Stimulated activated CD8-positive, alpha-beta memory T cell treated with anti-CD3 and anti-CD28 coated beads, Interleukin-4, amount 100 ng/mL, for 4 hours (primary cell): ENCODE measurements at places on chromosomes 1 and 21.

- no peak for DNase-seq
Observed at GRCh38 chr1:54540582-54541295, 7.3 kb upstream of the ACOT11 start.

DNA sequence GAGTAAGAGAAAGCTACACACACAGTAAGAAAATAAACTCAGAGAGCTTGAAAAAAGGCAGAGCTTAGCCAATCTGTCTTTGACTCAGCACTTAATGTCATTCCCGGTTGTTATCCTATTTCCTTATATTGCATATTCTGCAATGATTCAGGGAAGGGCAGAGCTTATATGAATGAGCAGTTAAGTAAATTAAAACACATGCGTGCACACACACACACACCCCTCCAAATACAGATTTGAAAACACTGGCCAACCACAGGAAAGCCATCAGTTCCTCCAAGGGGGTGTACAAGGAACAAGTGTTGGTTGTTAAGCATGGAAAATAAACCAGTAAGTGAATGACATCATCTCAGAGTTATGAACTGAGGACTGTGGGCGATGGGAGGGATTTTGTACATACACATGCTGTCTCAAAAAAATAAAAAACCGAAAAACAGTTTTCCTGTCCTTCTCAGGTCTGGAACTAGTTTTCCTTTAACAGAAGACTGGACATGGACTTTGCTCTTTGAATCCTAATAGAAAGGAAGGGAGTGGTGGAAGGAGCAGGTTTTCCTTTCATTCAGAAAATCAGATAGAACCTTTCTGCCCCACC, 1.0 kb downstream of the IQGAP3 start:
- no peak for DNase-seq

- peak; percentile 69 for DNase-seq
Observed at GRCh38 chr1:1122078-1122811, 6.4 kb upstream of the C1orf159 start.

DNA sequence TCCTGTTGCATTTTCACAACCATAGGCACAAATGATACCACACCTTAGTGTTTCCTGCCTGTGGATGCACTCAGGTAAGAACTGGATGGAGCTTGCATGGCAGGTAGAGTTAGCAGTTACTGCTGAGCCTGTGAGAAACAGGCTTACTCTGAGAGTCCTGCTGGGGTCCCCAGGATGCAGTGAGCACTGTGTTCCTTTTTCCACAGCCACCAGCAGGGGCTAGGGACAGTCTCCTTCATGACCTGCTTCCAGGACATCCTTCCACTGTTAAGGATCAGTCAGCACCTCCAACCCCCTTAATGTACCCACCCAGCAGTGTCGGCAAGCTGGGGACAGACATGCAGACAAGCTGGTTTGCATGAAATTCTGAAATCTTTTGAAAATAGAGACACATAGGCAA, 16.3 kb downstream of the CAPN8 start:
- DNase-seq = no peak

DNA sequence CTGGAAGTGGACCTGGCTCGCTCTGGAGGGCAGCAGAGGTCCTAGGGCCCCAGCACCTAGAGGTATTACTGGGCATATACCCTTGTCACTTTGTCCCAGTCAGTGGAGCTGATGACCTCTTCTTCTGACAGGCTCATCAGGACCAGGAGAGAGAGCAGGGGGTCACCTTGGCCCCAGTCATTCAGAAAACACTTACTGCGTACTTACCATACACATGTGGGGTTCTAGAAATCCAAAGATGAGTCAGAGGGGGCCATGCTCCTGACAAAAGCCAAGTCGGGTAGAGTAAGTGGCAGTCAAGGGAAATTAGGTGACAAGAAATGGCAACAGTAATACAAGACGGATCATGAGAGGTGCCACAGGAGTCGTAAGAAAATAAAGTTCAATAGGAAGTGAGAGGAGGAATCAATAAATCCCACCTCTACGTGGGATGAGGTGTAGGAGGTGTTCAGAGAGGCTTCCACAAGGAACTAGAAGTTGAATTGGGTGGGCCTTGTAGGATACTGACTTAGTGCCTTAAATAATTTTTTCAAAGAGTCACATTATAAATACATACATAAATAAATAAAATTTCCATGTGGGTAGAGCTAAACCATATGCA, 6.8 kb downstream of the KCNC4 start:
- DNase-seq = no peak

GRCh38 chr1:236913371-236914037, 90.7 kb downstream of the MT1HL1 start:
- DNase-seq = no peak

GRCh38 chr1:20382711-20383110, 92.0 kb downstream of the VWA5B1 start:
- DNase-seq = no peak

DNA sequence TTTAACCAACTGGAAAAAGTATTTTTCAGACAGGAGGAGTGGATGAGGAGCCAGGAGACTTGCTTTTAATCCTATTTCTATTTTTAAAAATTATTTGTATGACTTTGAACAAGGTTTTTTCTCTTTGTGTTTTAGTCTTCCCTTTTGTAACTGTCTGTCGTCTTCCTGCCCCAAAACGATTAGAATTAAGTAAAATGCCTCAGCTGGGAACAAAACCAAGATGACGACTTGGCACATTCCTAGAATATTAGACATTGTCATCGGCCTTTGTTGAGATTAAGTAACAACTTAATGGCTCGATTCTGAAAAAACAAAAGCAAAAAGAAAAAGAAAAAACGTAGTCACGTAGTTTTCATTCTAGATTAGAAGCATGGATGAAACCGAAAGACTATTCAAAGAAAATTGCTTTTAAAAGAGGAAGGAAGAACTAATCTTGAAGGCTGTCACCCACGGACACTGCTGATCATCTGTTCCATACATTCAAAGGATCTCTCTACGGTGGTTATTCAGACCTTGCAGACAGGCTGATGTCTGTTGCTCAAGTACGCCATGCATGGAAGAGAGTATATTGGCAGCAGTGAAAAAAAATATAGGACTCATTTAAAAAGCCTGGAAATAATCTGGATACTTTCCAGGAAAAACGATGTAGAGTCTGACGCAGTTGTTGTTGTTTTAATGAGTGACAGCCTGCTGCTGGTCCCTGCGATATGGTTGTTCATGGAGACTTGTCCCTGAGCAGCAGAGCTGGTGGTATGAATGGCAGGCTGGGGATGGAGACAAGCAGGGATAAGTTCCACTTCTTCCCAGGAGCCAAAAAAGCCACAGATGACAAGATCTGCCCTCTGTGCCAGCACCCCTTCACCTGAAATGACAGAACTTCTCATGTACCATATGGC, 16.8 kb downstream of the GNG4 start:
- DNase-seq = no peak

- no peak for DNase-seq
Observed at GRCh38 chr21:21165063-21165645, 166.9 kb downstream of the NCAM2 start.

DNA sequence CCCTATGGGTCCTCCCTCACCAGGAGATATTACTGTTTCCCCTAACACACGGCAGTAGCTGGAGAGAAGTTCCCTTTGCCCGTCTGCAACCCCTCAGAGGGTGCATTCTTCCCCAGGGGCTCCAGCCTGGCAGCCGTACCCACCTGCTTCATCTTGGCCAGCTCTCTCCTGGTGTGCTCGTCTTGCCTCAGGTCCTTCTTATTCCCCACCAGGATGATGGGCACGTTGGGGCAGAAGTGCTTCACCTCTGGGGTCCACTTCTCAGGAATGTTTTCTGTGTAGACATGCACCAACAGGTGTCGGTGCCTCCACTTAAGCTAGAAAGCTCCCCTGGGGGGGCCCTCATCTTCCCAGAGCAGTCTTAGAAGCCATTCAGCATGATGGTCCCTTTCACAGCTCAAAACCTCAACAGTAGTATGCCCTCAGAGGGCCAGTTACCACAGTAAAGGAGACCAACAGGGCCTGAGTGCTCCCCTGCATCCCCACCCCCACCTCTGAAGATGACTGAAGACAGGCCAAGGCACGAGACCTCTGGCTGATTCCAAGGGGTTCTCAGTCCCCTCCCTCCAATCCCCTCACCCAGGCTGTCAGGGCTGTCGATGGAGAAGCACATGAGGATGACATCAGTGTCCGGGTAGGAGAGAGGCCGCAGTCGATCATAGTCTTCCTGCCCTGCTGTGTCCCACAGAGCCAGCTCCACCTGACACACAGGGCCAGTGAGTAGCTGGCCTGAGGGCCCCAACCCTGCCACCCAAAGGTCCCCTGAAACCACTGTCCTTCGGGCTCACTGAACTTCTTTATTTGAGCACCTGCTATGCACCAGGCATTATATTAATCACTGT, 4.3 kb downstream of the RHOC start:
- DNase-seq = no peak

DNA sequence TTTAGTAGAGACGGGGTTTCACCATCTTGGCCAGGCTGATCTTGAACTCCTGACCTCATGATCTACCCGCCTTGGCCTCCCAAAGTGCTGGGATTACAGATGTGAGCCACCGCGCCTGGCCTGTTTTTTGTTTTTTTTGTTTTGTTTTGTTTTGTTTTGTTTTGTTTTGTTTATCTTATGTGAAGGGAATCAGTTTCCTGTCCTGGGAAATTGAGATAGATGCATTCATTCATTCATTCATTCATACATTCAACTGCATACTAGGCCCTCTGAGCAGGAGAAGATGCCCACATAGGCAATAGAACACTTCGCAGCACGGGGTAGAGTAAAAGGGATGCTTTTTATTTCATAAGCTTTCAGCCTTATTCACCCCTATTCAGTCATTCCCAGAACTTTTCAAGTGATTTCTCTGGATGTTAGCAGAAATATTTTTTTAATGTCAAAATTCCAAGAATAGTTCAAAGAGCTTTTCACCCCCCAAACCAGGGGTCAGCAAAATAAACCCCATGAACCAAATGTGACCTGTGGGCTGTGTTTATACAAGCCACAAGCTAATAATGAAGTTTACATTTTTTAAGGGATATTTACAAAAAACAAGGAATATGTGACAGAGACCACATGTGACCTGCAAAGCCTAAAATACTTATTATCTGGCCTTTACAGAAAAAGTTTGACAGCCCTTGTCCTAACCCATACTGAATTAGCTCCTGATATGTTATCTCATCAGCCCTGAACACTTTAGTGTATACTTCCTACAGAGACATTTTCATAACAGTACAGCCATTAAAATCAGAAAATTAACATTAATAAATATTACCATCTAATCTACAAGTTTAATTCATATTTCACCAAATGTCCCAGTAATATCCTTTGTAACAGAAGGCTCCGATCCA, 127.1 kb downstream of the MAST2 start:
- no peak for DNase-seq

- no peak for DNase-seq
Observed at GRCh38 chr1:17403081-17403480, 31.1 kb downstream of the PADI6 start.

DNA sequence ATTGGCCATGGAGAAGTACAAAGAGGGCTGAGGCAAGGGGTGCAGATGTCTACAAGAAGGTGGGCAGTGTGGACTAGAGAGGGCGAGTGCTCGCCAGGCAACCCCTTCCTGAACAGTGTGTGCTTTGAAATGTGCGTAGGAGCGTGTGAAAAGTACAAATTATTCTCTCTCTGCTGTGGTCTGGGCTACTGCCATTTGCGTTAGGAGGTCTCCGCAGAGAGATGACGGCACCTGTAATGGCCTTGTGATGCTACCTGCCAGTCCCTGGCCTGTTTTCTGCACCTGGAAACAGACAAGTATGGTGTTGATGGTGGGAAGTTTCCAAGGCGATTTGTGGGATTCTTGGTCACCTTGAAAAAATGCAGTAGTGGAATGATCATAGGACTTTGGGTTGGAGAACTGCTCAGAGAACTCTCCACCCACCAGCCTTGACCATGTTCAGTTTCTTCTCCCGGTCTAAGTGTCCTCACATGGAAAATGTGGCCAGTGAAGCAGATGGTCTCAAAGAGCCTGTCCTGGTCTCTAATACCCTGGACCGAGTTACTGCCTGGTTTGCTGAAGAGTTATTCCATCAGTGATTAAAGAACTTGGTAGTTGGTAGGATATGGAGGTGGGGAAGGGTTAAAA, 74.5 kb downstream of the MRPS6 start:
- no peak for DNase-seq

GRCh38 chr1:6466023-6466422, at the start of gene TNFRSF25:
Gene TNFRSF25 (minus strand): TSS chr1:6466173. CDS start chr1:6466107, 66 bp downstream.
- DNase-seq = no peak

- no peak for DNase-seq
Observed at GRCh38 chr1:36520056-36520455, 37.3 kb upstream of the CSF3R start.

GRCh38 chr21:36966066-36966820, at the start of gene HLCS:
Gene HLCS (minus strand): TSS chr21:36966669. CDS start chr21:36966638, 31 bp downstream.
- peak; percentile 24 for DNase-seq

- DNase-seq = no peak
Observed at GRCh38 chr1:12486401-12487005, 131.5 kb downstream of the DHRS3 start.

- no peak for DNase-seq
Observed at GRCh38 chr21:14263879-14264278, 47.9 kb downstream of the RBM11 start.

- DNase-seq = no peak
Observed at GRCh38 chr1:9724706-9725476, 73.4 kb downstream of the PIK3CD start.

DNA sequence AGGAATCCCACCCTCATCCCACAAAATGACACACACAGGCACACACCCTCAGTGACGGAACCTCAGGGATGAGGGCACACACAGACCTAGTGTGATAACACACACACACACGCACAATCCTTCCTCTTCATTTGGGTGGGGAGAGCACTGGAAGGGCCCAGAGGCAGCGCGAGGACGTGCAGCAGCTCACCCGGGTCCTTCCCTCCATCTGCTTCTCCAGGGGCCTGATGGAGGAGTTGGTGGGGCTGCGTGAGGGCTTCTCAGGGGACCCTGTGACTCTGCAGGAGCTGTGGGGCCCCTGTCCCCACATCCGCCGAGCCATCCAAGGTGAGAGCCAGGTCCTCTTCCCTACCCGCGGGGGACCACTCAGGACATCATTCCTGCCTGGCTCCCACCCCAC, 557 bp downstream of the CLCNKA start:
- no peak for DNase-seq
